ENCODE measurements at places on chromosomes 6 and 20. TPM values are rescaled to one million over a fixed set of nuclear protein-coding genes. Genes with fewer than 3 reads are reported as not detected.

PRL gene
- 2.1 TPM for total RNA-seq

DNA sequence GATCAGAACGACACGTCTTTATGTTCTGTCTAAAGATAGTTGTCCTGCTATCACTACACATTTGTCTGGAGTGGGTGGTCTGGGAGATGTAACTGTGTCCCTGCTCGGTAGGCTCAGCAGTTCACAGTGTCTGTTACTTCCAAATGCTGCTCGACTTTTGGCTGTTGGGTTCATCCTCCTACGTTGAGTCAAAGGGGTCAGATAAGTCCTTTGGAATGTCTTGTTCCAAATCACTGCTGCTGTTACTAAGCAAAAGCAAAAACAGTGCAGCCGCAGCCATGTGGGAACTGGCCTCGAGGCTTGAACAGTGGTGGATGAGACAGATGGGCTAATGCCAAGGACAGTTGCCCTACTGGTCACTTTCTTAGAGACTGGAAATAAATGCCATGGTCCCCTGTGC, 272.2 kb upstream of the MAP3K7 start:
- H3K4me1 ChIP-seq: no peaks in the 10 kb centered on the region
- DNase-seq: no peak
- no peak overlapping the region for H3K27ac ChIP-seq
- H3K36me3 ChIP-seq: no peaks in the 10 kb centered on the region
- no peaks in the 10 kb centered on the region for H3K27me3 ChIP-seq

- no peaks in the 10 kb centered on the region for H3K36me3 ChIP-seq
- peaks cover 3% of the 10 kb centered on the region for H3K4me1 ChIP-seq
- DNase-seq: peak; percentile 72
- H3K4me3 ChIP-seq: no peak overlapping the region
Measured at GRCh38 chr6:121932076-121932991, 467.1 kb upstream of the HSF2 start.

RIMS4 gene
- total RNA-seq: not detected

- no peaks in the 10 kb centered on the region for H3K27me3 ChIP-seq
- no peaks in the 10 kb centered on the region for H3K4me1 ChIP-seq
- no peak overlapping the region for H3K27ac ChIP-seq
- DNase-seq: no peak
- peak overlapping the region; percentile 47 for H3K4me3 ChIP-seq
Measured at GRCh38 chr6:28543651-28544610, 18.2 kb downstream of the GPX5 start.

- DNase-seq: no peak
- no peaks in the 10 kb centered on the region for H3K4me1 ChIP-seq
Measured at GRCh38 chr6:38554014-38554413, 85.7 kb downstream of the BTBD9 start.

- no peak overlapping the region for H3K27ac ChIP-seq
- H3K27me3 ChIP-seq: 0 out of 2 replicates have a peak, but pooled peaks cover 2% of the 10 kb centered on the region
- DNase-seq: no peak
- H3K4me3 ChIP-seq: no peak overlapping the region
Measured at GRCh38 chr20:10388597-10388996, 45.4 kb downstream of the MKKS start.

DNA sequence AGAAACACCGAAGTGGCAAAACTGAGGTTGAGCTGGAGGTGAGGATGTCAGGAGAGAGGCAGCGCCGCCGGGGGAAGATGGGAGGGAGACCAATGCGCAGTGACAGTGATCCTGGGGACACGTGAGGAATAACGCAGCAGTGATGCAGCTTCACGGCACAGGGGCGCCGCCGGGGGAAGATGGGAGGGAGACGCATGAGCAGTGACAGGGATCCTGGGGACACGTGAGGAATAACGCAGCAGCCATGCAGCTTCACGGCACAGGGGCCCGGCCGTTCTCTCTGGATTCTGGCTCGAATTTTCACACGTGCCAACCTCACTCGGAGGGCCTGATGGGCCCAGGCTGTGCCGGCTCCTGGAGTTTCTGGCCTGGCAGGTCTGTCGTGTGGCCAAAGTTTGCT, 94.7 kb downstream of the SMOC2 start:
- no peaks in the 10 kb centered on the region for H3K36me3 ChIP-seq
- peaks cover 6% of the 10 kb centered on the region for H3K27me3 ChIP-seq
- H3K27ac ChIP-seq: no peak overlapping the region
- H3K4me3 ChIP-seq: no peak overlapping the region
- no peaks in the 10 kb centered on the region for H3K4me1 ChIP-seq

DNA sequence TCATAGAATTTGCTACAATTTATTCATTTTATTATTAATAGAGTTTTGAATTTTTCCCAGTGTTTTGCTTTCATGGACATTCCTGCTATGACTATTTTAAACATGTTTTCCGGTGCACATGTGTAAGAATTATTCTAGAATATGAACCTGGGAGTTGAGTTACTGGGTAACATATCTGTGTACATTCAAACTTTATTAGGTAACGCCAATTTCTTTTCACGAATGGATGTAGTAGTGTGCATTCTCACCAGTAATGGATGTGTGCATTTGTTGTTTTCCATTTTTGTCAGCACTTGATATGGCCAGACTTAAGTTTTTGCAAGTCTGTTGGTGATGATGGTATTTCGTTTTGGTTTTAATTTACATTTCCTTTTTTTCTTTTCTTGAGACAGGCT, 118.8 kb downstream of the CDKAL1 start:
- DNase-seq: no peak
- no peak overlapping the region for H3K27ac ChIP-seq
- H3K27me3 ChIP-seq: no peaks in the 10 kb centered on the region
- H3K36me3 ChIP-seq: no peaks in the 10 kb centered on the region

OR2B6 gene
- not detected for total RNA-seq

DNA sequence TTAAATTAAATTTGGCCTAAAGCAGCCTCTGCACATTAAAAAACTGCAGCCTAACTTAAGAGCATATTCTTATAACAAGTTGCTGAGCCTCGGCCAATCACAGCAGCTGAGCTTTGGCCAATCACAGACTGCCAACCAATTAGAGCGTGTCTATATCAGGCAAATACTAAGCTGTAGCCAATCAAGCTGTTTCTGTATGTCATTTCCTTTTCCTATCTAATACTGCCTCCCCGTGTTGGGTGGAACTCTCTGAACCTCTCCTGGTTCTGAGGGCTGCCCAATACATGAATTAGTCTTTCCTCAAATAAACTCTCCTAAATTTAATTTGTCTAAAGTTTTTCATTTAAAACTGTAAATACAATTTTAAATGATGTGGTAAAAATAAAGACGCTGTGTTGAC, 3.9 kb upstream of the TMEM244 start:
- H3K27me3 ChIP-seq: no peaks in the 10 kb centered on the region
- H3K4me1 ChIP-seq: peaks cover 10% of the 10 kb centered on the region
- no peak for DNase-seq
- no peak overlapping the region for H3K27ac ChIP-seq
- no peak overlapping the region for H3K4me3 ChIP-seq

- H3K4me3 ChIP-seq: no peak overlapping the region
- no peaks in the 10 kb centered on the region for H3K27me3 ChIP-seq
- H3K27ac ChIP-seq: no peak overlapping the region
Measured at GRCh38 chr6:144234935-144235334, 50.2 kb upstream of the UTRN start.

DNA sequence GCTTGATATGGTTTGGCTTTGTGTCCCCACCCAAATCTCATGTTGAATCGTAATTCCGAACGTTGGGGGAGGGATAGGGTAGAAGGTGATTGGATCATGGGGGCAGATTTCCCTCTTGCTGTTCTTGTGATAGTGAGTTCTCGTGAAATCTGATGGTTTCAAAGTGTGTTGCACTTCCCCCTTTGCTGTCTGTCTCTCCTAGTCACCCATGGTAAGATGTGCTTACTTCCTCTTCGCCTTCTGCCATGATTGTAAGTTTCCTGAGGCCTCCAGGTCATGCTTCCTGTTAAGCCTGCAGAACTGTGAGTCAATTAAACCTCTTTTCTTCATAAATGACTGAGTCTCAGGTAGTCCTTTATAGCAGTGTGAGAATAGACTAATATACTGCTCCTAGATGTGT, 19.9 kb downstream of the PFDN4 start:
- H3K36me3 ChIP-seq: no peaks in the 10 kb centered on the region
- no peak overlapping the region for H3K4me3 ChIP-seq
- no peak for DNase-seq
- no peaks in the 10 kb centered on the region for H3K27me3 ChIP-seq

SLC26A8 gene
- not detected for total RNA-seq

DNA sequence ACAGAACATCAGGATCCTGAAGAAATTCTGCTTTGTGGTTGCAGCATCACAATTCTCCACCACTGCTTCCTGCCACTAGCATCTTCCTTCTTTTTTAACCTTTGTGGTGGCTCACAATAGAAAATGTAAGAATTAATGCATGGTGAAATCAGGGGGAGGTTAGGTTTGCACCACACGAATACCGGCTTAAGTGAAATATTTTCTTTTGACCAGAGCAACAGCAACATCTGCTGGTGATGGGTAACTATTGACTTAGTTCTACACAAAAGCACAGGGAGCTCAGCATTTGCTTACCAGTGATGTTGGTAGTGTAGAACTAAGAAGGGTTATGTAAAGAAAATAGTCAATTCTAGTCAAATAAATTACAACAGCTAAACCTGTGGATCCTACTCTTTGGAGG, 280.5 kb downstream of the SYNE1 start:
- 0 out of 2 replicates have a peak, but pooled peaks cover 4% of the 10 kb centered on the region for H3K4me1 ChIP-seq
- no peak overlapping the region for H3K4me3 ChIP-seq
- peaks cover 15% of the 10 kb centered on the region for H3K36me3 ChIP-seq
- H3K27ac ChIP-seq: no peak overlapping the region
- no peak for DNase-seq

TUBB1 gene
- total RNA-seq: 0.03 TPM

DNA sequence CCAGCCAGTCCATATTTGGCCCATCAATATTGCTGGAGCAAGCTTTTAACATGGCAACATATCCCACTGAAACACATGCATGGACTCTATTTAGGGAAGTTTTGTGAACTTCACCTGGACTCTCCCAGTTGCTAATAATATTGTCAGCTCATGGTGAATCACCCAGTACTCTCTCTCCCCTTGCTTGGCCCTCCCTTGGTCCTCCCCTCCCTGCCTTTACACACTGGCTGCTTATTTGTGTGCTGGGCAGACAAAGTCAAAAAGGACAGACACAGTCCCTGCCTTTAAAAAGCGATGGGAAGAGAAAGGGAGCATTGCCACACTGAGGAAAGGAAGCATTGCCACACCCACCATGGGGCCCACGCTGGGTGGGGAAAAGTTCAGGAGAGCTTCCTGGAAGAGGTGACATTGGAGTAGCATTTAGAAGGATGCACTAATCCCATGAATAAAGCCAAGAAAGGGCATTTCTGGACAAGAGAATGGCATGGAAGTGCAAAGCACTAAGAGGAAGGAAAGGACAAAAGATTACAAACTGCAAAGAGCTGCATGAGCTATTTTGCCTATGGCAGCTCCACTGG, 143.4 kb upstream of the EXOC2 start:
- no peaks in the 10 kb centered on the region for H3K36me3 ChIP-seq
- no peaks in the 10 kb centered on the region for H3K27me3 ChIP-seq
- no peak for DNase-seq
- H3K27ac ChIP-seq: no peak overlapping the region
- no peak overlapping the region for H3K4me3 ChIP-seq
- H3K4me1 ChIP-seq: no peaks in the 10 kb centered on the region

APOM gene
- 1.8 TPM for total RNA-seq

TRIM31 gene
- not detected for total RNA-seq

WFDC5 gene
- not detected for total RNA-seq

DNA sequence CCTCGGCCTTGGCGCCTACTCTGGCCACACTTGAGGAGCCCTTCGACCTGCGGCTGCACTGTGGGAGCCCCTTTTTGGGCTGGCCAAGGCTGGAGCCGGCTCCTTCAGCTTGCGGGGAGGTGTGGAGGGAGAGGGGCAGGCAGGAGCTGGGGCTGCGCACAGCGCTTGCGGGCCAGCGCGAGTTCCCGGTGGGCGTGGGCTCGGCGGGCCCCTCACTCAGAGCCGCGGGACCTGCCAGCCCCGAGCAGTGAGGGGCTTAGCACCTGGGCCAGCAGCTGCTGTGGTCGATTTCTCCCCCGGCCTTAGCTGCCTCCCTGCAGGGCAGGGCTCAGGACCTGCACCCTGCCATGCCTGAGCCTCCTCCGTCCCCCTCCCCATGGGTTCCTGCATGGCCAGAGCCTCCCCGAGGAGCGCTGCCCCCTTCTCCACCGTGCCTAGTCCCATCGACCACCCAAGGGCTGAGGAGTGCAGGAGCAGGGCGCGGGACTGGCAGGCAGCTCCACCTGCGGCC, 136.8 kb downstream of the EPHA7 start:
- no peaks in the 10 kb centered on the region for H3K27me3 ChIP-seq
- H3K27ac ChIP-seq: no peak overlapping the region
- H3K4me3 ChIP-seq: no peak overlapping the region
- peaks cover 9% of the 10 kb centered on the region for H3K36me3 ChIP-seq

C6orf132 gene
- total RNA-seq: not detected

LAMA4 gene
- 28.5 TPM for total RNA-seq

GID8 gene
- 117 TPM for total RNA-seq

DNA sequence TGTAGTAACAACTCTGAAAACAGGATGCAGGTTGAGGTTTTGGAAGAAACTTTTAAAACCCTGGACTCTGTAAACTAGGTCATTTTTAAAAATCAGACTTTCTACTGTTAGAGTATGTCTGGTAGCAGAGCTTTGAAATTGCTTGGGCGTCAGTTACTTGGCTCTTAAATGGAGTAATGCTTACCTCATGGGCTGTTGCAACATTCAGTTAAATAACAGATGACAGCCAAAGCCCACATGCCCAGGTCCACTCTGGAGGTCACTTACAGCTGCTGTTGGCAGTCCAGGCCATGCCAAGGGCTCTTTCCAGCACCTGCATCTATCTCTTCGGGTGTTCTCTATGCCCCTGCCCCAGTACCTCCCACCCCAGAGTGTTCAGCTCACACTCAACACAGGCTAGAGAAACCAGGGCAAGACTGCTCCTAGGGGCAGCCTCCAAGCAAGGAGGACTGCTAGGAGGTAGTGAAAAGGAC, 96.4 kb downstream of the BANF2 start:
- no peak overlapping the region for H3K27ac ChIP-seq
- H3K4me3 ChIP-seq: no peak overlapping the region
- H3K36me3 ChIP-seq: no peaks in the 10 kb centered on the region
- DNase-seq: no peak

DNA sequence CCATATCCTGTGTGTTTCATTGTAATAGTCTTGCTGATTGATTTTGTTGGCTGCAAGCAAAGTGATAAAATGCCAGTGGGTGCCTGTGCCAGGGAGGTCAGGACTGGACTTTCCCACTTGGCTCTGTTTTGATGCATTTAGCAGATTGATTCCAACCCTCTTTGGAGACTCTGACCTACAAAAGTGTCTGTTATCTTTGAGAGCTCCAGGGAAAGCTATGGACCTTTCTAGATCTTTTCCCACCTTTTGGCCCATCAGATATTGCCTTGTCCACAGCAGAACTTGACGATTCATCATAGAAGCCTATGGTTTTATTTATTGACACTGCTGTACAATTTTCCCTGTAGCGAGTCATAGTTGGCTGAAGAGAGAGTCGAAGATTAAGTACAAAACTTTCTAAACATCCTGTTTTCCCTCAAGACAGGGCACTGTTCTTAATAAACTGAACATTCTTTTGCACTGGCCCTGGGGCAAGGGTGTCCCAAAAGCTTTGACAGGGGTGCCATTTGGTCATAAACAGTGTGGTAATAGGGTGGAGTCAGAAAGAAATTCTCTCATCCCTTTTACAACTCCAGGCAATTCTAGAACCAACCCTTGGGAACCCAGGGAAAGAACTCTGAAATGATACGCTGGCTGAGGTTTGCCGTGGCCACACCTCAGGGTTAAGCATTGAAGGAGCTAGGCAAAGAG, 53.7 kb downstream of the E2F3 start:
- H3K36me3 ChIP-seq: peaks cover 3% of the 10 kb centered on the region
- DNase-seq: no peak
- no peak overlapping the region for H3K27ac ChIP-seq
- no peaks in the 10 kb centered on the region for H3K4me1 ChIP-seq
- no peaks in the 10 kb centered on the region for H3K27me3 ChIP-seq
